Renal cortical epithelial cell (primary cell): ENCODE measurements at places on chromosomes 5 and 9.

GRCh38 chr5:95712347-95712958 lies 18.7 kb upstream of the RHOBTB3 start:
- DNase-seq = peak; percentile 99

GRCh38 chr9:89668216-89668865 lies 63.5 kb downstream of the GADD45G start:
- DNase-seq = peak; percentile 3

DNA sequence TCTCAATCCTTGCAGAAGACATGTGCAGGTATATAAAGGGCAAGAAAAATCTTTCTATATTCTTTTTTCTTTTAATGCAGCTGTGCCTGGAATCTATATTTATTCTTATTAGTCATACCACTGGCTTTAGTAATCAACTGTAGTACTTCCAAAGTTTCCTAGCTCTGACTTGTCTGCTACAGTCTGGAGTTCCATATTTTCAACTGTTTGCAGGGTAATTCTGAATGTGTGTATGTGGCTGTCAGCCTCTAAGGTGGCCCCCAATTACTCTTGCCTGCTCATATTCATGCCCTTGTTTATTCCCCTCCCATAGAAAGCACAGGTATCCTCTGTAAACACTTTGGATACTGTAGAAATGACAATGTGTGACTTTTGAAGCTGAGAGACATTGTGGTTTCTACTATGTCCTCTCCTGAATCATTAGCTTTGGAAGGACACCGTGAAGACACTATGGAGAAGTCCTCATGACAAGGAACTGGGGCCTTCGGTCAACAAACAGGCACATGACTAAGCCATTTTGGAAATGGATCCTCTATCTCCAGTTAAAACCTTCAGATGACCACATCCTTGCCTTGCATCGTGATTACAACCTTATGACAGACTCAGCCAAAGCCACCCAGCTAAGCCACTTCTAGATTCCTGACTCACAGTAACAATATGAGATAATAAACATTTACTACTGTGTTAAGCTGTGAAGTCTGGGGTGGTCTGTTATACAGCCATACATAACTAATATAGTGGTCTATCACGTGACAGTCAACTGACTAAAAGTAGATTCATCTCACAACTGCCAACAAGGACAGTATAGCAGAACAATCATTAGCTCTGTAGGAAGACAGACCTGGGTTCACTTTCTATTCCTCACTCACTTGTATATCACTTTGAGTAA lies 49.5 kb upstream of the SUSD1 start:
- DNase-seq = no peak

GRCh38 chr9:121557581-121558447 lies 58.2 kb upstream of the GGTA1 start:
- DNase-seq = peak; percentile 92

DNA sequence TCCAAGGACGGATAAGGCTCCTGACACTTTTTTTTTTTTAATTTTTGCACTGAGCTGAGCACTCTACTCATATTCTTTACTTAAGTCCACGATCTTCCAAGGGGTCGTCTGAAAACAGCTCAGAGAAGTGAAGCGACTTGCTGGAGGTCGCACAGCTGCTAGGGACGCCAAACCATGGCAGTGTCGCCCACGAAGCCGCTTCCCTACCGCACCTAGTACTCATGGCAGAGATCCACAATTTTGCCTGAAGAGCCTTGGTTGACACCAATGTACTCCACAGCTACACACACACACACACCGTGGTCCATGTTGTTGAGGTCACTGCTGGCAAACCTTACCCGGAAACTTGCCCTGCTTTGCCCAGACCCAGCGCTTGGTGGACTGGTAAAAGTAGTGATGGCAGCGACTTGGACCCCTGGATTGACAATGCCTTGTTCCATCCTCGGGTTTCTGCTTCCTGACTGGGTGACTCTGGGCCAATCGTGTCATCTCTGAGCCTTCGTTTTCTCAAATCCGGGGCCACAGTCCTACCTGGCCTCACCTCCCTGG lies 521 bp upstream of the SLIT3 start:
- no peak for DNase-seq

GRCh38 chr9:124512806-124513204 lies 5.6 kb upstream of the NR5A1 start:
- no peak for DNase-seq

DNA sequence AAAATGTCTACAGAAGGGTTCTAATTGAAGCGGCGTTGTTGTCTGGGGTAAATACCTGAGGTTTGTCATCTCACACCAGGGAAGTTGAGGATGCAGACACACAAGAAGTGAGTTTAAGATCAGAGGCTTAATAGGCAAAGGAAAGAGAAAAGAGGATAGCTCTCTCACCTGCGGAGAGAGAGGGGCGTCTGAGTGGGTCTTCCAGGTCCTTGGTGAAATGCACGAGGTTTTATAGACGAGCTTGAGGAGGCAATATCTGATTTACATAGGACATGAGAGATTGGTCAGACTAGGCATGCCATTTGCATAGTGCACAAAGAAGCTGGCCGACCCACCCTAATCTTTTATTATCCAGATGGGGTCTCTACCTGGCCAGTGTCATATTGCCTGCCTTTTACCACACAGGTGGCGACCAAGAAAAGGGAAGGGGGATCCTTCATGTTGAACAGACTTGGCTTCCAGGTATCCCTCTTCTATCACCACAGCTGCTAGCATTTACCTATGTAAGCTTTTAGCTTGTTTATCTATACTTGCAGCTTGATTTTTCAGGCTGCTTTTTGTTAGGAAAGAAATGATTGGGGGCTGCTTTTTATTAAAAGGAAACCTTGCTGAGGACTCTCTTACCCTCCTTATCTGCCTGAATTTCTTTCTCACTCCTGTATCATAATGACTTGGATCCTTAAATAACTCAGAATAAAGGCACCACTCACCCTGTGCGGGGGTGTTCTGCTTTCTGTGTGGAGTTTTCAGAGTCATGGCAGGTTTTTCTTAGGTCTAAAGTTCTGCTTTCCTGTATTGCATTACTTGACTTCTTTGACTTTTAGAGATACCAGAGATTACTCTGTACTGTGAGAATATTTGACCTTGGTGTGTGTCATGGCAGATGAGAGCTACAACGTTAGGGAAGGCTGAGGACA lies 9.4 kb upstream of the GLT6D1 start:
- DNase-seq = no peak

DNA sequence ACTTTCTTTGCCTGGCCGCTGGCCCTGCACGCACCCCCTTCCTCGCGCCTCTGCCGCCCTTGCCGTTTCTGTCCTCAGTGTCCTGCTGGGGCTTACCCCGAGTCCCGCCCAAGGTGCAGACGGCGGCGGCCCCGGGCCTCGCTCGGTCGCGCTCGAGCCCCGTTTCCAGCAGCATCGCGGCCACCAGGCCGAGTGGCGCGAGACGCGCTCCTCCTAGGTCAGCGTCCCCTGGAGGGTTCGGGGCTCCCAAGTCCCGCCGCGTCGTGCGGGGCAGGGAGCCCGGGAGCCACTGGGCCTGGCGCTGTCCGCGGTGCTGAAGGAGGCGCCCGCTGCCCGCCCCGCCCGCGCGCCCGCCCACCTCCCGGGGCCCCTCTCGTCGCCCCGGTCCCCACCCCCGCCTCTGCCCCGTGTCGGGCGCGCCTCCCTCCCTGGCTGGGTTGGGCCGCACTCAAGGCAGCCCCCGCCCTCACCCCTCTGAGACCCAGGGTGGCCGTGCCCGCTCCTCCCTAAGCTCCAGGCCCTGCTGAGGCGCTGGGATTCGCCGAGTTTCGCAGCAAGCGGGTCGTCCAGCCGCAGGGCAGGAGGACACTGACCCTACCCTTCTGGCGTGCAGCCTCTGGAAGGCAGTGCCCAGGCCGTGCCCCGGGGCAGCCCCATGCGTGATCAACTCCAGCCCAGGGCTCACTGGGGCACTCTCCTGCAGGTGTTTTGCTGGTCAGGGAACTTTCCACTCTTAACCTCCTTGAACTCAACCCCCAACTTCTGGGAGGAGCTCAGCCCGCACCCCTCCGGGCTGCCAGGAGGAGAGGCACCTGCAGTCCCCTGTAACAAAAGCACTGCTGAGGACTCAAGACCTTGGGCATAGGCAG lies at the start of gene LHX3:
TSS of gene LHX3 (minus strand) at position 291 of the 869 bp plus-strand sequence. CDS start at position 175, 116 bp downstream.
- no peak for DNase-seq

DNA sequence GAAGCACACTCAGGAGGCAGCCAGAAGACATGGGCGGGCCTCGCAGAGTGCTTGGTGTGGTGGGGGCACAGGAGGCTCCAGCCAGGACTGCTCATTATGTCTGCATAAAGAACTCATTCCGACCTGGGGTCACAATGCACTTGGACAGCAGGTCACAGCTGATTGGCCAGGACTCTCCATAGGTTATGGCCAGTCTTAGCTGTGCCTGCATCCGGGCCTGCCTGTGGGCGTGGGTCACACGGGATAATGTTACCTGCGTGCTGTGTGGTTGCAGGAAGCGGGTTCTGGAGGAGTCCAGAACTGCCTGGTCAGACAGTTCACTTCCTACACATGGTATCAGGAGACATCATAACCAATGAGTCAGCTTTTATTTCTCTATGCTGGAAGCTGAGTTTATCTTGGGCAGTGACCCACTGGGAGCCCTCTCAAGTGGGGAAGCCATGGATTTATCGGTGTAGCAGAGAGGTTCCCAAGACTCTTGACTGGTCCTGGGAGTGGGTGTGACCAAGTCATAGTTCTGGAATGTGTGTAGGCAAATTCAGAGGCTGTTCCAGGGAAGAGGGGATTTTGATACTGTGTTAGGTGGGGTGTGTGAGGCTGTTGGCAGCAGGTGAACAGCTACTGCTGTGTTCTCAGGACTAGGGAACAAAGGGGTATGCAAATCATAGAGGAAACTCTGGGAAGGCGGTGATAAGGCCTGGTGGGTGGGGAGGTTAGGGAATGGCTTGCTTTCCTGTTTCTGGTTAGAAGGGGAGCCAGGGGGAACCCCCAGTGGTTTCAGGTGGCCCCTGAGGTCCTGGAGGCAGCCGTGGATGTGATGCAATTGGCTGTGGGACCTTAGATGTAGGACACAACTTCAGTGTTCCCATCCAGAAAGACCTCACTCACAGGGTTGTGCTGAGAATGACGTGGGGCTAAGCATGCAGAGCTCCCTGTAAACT lies 51.3 kb downstream of the ARHGEF37 start:
- peak; percentile 93 for DNase-seq

- peak; percentile 38 for DNase-seq
Measured at GRCh38 chr5:135379046-135379654, 19.9 kb downstream of the MACROH2A1 start.

DNA sequence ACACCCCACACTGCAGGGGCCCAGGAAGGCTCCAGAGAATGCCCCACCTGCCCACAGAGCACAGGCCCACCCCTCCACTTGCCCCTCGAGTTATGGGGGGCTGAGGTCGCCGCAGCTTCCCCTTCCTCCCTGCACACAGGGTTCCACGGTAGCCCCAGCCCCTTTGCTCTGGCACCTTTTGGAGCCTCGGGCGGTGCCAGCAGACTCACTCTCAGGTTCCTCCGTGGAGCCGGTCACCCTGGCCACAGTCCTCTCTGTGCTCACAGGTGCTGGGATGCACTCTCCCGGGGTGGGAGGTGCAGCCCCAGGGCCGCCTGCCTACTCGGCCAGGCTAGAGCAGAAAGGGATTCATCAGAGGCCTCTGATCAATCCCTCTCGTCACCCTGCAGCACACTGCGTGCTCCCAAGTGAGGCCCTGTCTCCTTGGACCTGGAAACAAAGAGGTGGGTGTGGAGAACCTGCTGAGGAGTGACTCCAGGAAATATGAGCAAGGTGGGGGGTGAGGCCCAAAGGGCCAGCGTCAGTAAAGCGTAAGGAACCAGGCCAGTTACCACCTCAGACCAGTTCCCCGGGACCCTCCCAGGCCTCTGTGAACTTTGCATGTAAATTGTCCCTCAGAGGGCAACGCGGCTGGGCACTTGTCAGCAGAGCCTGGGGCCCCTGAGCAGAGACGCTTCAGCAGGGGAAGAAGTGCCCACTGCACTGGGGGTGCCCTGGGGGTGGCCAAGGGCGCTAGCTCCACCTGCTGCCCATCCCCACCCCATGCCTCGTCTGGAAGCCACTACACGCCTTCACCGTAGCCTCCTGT lies 167.8 kb downstream of the OLFM1 start:
- DNase-seq = no peak

DNA sequence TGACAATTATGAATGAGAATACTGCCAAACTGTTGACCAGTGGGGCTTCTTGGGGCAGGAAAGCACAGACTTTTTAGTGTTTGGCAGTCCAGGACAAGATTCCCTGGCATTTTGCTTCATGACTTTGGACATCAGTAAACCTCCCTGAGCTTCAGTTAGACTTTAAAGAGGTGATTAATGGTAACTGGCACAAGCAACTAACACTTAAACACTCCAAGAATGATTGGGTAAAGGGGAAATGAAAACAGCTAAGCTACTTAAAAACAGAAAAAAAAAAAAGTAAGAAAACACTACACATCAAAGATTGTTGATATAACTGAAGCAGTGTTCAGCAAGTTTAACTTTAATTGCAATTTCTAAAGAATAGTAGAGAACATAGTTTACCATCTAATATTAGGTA lies 13.4 kb downstream of the PAIP1 start:
- peak; percentile 80 for DNase-seq

DNA sequence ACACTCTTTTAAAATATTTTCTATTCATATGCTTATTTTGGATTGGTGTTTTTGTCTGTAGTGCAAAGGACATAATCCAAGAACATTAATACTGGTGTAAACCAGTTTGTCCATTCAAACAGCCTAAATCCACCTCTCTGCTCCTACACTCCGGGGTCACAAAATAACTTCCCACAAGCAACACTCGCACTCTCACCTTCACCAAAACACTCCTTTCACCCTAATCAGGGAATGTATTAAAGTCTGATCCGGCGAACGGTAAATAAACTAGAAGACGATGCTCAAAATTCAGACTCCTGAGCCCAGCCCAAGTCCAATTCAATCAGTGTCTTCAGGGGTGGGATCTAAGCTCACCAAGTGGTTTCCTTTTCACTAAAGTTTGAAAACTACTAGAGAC lies 649 bp downstream of the AP3B1 start:
- no peak for DNase-seq

DNA sequence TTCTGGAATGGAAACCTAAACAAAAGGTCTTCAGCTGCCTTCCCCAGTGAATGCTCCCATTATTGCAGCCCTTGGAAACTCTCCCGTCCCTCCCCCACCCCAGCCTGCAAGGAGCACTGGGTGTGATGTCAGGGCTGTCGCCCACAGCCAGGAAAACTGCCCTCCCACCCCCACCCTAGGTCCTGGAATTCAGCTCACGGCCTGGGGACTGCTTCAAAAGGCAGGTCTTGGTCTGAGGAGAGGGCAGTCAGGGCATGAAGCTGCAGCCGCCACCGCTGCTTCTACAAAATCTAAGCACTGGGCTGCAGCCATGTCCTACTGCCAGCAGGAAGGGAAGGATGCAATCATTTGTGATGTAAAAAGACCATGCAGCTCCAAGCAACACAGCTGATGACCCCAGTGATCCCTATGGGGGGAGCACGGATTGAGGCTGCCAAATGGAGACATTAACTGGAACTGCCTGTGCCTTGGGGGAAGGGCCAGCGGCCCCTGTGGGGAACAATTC lies 11.4 kb downstream of the GRHPR start:
- DNase-seq = no peak
